ENCODE measurements at places on chromosomes 4 and X.

DNA sequence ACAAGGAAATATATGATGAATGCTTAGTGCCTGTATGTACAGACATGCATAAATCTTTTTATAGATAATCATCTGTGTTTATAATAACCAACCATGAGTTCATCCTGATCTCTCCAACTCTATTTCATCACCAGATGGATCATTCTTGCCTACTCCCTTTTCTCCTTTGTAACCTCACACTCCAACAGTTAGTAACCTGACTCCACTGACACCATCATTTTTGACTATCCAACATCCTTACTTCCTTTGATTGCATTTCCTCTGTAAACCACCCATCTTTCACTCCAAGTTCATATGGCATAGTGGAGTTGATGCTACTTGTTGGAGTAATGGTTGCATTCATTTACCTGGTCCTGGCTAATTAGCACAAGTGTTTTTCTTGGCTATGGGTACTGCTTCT lies 170.6 kb downstream of the ZNF330 start:
- DNase-seq, result no peak

DNA sequence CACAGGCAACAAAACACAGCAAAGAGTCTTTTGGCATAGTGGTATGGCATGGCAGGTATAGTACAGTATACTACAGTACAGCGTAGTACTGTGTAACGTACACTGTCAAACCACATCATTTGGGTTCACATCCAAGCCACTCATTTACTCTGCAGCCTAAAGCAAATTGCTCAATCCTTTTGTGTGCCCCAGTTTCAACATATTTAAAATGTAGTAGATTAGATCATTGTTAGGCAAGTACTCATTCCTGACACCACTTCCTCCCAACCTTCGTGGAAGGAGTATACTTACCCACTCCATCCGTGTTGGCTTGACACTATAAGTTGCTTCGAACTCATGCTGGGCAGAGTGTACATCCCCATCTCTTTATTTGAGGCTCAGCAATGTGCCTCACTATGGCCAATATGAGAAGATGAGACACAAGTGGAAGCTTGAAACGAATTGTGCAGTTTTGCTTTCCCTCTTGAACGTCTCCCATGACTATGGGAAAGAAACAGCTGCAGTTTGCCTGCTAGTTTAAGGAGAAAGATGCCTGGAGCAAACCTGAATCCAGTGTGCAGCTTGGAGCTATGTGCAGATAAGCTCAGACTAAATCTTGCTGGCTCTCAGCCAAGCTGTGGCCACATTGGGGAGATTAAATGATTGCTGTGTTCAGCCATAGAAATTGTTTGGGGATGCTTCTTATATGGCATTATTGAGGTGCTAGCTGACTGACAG lies 85.7 kb upstream of the TBL1X start:
- no peak for DNase-seq

GRCh38 chr4:185711726-185712125 lies 100.3 kb downstream of the SORBS2 start:
- DNase-seq, result no peak

GRCh38 chrX:144275367-144275766 lies 391.5 kb downstream of the UBE2NL start:
- no peak for DNase-seq

DNA sequence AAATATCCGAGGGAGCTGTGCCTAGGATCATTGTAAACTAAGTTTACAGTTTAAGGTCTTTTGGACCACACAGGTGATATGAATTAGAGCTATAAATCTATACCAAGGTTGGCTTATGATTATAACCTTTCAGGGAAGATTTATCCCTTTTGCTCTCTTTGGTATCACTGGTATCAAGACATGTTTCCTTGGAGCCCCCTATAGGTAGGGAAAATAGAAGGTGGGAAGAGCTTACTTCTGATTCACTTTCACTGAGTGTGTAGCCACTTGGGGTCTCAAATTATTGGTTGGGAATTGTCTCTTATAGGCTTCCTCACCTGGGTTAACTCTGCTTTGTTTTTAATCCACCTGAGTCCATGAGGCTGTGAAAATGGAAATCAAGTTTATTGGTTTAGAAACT lies 262.1 kb upstream of the NR3C2 start:
- DNase-seq, result no peak

- DNase-seq, result no peak
Observed at GRCh38 chr4:186473933-186474332, 81.4 kb downstream of the MTNR1A start.

DNA sequence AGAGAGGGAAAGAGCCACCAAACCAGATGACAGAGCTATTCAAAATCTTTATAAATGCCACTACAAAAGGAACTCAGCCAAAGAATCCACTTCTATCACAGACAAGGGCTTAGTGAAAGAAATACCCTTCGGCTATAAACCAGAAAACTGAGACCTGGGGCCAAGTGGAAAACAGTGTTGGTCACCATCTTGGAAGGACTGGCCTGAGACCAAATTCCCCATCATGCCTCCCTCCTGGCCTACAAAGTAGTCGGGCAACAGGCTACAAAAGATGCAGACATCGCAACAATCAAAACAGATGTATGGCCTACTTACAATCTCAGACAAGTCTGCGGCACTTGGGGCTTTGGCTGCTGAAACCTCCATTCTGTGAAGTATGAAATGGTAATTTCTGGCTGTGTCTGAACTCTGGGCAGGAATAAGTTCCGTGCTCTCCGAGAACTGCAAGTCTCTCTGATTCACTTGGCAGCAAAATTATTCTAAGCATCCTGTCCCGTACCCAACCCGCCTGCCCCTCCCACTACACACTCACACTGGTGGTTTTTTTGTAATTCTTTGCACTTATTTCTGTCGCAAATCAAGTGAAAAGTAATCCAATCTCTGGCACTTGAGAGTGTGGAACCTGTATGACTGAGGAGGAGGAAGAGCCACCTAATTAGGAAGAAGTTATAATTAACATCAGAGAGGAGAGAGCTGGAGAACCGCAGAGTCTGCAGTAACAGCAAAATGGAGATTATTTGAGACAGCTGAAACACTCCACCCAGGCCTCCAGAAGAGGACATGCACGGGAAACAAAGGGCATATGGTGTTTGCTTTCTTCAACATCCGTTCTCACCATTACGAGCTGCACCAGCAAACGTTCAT lies 87.8 kb downstream of the SH3KBP1 start:
- no peak for DNase-seq

DNA sequence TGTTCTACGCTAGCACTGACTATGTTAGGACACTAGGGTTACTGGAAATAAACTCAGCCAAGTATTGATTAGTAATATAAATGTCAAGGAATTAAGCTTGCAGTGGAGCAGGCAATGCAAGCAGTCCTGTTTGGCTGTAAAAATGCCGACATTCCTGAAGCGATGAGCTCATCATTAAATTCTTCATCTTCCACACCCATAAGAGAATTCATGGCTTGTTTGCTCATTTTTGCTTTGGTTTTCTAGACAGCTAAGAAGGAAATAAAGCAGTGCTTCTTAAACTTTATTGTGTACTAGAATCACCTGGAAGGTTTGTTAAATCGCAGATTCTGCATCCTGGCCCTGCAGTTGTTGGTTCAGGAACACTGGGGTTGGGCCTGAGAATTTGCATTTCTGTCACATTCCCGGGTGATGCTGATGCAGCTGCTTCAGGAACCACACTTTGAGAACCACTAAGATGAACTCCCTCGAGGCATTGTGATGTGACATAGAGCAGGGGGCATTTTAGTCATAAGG lies 17.8 kb downstream of the ANXA3 start:
- no peak for DNase-seq

DNA sequence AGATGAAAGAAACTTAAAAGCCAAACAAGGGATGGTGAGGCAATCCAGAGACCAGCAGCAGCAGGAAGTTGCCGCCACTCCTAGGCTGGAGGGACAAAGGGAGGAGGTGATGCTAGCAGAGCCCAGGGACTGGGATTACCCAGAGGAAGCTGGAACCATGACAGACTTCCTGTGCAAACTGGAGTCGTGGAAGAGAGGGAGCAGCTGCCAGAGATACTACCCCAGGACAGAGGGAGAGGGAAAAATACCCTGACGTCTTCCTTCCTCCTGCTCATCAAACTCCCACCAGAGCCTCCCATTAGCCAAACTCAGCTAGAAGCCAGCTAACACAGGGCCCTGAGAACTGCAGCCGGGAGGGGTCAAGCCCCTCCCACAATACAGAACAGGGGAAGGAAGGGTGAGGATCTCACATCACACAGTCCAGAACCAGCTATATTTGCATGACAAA lies 101.2 kb upstream of the KLF3 start:
- no peak for DNase-seq

DNA sequence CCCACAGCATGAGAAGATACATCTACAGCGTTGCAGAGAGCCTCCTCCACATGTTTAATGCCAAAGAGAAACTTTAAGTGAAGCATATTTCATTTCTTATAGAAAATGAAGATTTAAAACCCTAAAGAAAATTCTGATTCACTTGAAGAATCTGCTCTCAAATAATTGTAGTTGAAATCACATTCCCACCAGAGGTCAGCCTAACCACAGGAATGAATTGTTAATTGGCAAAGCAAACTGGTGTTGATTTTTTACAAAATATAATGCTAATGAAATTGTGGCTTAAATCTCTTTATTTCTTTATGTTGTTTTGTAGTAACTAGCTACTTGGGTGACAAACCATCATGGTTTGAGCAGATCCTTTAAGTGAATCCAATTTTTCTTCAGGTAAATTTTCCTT lies 31.1 kb upstream of the WDR17 start:
- no peak for DNase-seq

DNA sequence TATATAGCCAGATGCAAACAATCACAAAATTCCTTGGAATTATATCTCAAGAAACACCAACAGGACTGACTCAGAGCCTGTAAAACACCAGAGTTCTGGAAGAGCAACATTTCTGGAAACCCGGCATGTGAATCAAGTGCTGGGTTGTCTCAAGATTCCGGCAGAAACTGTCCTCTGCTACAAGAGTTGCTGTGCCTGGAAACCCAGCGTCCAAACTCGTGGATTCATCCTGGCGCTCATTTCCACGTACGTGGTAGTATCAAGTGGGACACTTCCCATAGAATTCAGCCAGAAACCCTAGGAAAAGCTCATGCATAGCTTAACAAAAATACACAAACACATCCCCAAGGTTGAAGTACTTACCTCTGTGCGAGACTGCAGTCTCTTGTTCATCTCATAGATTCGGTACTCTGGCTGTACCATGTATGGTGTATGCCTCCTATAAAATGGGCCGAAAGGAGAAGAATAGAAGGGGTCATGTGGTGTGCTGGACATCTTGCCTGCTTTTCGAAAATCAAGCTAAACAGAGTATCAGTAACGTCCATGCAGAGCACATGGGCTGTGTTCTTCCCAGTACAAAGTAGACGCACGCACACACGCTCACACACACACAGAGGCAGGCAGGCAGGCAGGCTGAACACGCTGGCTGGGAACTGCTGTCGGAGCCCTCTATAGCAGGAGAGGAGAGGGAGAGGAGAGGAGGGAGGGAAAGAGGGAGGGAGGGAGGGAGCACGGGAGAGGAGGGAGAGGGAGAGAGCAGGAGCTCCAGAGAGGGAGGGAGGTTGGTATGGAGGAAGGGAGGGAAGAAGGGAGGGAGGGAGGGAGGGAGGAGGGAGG lies at the start of gene LDB2:
TSS of gene LDB2 (minus strand) at position 655 of the 837 bp plus-strand sequence.
- no peak for DNase-seq

DNA sequence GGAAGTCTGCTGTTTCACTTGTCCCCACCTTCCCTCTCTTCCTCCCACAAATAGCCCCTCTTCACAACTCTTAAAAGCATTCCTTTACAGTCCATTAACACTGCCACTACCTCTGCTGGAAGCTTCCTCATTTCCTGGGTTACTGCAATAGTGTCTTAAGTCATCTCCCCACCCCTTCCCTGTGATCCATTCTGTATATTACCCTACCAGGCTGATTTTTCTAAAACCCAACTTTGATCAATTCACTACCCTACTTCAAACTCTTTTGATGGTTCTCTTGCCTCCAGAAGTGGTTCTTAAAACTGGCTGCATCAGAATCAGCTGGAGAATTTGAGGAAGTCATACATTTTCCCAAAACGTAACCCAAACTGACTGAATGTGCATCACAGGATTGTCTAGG lies 8.8 kb upstream of the XIAP start:
- DNase-seq, result no peak

DNA sequence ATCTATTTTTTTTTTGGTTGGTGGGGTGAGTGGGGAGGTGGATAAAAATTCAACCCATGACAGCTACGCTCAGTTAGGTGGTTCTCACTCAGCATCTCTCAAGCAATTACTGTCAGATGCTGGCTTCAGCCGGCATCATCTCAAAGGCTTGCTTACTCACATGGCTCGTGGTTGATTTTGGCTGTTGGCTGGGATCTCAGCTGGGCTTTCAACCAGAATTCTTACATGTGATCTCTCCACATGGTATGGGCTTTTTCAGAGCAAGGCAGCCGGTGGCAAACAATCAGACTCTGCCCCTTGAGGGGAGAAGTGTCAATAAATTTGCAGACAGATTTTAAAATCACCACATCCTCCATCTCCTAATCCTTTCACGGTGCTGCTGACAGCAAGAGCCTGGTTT lies 47.2 kb downstream of the SLC34A2 start:
- DNase-seq, result no peak

GRCh38 chrX:71214604-71215337 lies 8.3 kb upstream of the GJB1 start:
- DNase-seq, result no peak

GRCh38 chr4:185573651-185574199 lies 38.4 kb upstream of the PDLIM3 start:
- DNase-seq, result no peak

GRCh38 chrX:16445166-16445752 lies 204.7 kb upstream of the S100G start:
- DNase-seq, result no peak

DNA sequence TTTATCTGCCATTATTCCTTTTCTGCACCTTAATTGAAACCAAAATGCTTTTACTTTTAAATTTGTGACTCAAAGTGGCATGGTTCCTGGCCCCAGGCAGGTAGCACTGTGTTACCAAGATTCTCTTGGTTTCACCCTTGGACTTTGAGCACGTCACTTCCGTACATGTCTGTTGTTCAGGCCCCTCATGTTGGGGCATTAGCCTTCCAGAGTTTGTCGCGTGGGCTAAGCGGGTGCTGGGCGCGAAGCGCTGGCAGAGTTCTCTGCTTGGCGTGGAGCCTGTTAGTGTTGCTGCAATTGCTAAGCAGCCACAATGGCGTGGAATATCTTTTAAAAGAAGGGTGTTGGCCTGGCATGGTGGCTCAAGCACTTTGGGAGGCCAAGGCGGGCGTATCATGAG lies 14.0 kb upstream of the TADA2B start:
- no peak for DNase-seq

DNA sequence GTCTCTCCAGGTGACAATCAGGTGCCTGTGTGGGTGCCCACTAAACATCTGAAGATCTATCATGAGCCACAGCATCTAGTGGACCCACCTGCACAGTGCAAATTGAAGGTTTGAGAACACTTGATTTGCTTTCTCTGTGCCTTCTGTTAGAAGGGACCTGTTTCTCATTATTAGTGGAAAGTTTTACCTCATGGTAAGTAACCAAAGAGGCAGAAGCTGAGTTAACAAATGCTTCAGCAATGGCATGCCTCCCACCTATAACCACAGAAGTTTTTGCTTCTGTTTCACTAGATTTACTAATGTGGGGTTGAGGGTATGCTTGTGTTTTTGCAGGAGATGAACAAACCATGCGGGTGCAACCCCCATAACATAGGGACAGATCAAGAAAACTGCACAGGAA lies 297.4 kb upstream of the DKK2 start:
- DNase-seq, result no peak

- DNase-seq, result no peak
Observed at GRCh38 chrX:1027133-1027532, 185.3 kb downstream of the CRLF2 start.

- no peak for DNase-seq
Observed at GRCh38 chr4:166318810-166319525, 445.9 kb downstream of the TLL1 start.

- DNase-seq, result no peak
Observed at GRCh38 chrX:96997196-96997595, 113.5 kb downstream of the RPA4 start.
